ENCODE measurements at places on chromosomes 12 and 14.

DNA sequence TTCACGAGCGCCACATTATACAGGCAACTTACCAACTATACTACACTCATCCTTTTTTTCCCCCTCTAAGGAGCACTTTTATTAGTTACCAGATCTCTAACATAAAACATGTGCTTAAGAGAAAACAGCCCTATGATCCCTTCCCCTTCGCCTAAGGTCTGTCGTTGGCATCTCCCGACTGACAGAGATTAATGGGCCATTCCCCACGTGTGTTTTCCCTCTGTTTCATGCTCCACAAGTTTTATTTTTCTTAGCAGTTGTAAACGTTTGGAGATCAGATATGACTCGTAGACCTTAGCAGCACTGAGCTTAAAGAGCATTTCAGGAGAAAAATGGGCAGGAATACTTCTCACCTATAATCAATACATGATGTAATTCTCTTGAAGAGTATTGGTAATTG, 51.4 kb upstream of the FZD10 start:
- no peak for DNase-seq

GRCh38 chr14:68144051-68144681, 324.6 kb downstream of the RAD51B start:
- no peak for DNase-seq

GRCh38 chr12:68140556-68140955, 19.0 kb downstream of the IFNG start:
- no peak for DNase-seq

GRCh38 chr12:95336387-95337067, 118.9 kb downstream of the VEZT start:
- no peak for DNase-seq

DNA sequence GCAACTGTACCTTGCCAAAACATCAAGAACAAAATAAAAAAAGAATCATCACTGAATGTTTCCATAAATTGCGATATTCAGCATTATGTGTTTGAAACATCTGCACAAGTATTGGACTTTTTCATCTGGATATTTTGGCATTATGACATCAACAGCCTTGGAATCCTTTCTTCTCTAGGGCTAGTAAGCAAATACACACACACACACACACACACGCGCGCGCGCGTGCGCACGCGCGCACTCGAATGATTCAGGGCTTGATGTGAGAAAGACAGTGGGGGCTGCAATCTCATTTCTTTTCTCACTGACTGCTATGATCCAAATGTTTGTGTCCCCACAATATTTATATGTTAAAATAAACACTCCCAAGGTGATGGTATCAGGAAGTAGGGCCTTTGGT, 90.0 kb upstream of the SLC38A4 start:
- DNase-seq: no peak
